ENCODE measurements at places on chromosomes 6 and 20.

DNA sequence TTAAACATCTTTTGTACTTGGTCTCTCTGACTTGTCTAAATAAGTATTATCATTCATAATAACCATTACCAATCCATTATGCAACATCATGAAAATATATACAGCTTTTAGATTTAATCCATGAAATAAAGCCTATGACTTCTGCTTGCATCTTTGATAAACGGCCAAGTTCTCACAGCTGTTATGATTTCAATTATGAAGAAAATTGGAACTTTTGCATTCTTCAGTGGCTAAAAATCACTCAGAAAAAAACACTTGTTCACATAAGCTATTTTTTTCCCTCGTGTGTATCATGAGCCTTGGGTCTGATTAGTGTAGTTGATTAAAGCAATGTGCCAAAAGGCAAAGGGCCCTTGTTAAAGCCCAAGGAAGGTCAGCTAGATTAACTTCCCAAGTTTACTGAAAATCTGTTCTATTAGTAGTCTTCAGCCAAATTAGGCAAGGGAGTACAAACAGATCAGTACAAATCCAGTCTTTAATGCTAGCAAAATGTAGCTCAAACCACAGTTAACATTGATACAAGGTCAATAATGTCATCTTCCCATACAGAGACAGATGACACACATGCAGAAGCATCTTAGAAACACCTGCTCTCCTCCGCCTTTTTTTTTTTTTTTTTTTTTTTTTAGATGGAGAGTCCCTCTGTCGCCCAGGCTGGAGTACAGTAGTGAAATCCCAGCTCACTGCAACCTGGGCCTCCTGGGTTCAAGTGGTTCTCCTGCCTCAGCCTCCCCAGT lies 69.9 kb downstream of the SGK1 start:
- no peak for DNase-seq

GRCh38 chr6:134666125-134666524 lies 283.8 kb downstream of the ALDH8A1 start:
- no peak for DNase-seq

- no peak for DNase-seq
Observed at GRCh38 chr6:163496205-163496604, 81.7 kb downstream of the QKI start.

- no peak for DNase-seq
Observed at GRCh38 chr6:116027801-116028200, 32.9 kb downstream of the FRK start.

- no peak for DNase-seq
Observed at GRCh38 chr20:31758991-31759390, 19.9 kb downstream of the TPX2 start.

Measured in activated T-cell treated with anti-CD3 and anti-CD28 coated beads for 1 hour (primary cell).